ENCODE measurements at places on chromosomes 5 and 9. TPM values are rescaled to one million over a fixed set of nuclear protein-coding genes. Genes with fewer than 3 reads are reported as not detected.
A peak's percentile ranks its signal among the peaks of the same experiment; 100 is the strongest.

DNA sequence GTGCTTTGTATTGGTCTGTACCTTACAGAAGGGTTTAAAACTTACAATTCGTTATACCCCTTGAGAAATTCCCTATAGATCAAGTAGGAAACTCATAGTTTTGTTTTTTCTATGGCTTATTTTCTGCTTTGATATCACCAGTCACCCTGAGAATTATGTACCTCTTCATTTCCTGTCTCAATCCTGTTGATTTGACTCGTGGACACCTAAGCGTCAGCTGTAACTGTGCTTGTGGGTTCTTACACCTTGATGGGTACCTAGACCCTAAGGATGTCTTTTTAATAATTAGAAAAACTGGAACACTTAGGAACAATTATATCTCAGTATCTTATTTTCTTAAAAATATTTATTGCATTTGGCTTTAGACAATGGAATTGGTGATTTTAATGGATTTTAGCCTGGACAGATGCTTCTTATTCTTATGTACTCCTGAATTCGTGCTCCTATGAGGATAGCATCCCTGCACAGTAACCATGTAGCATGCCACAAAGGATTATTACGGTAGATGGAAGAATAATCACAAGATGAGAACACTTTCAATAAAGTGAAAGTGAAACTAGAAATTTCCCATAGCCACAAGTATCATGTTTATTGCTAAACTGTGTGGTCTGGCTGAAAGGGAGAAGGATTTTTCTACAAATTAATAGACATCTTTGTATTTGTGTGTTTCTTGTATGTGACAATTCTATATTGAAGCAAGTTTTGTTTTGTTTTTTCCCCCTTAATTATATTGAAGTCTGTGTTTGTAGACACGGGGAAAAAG is 1920.3 kb upstream of the WWC1 start:
- H3K27me3 ChIP-seq, result no peaks in the 10 kb centered on the region
- no peak overlapping the region for H3K27ac ChIP-seq
- DNase-seq, result no peak

- H3K4me1 ChIP-seq, result peaks cover 15% of the 10 kb centered on the region
- H3K36me3 ChIP-seq, result peaks cover 25% of the 10 kb centered on the region
- peak overlapping the region; percentile 71 for H3K27ac ChIP-seq
- DNase-seq, result peak; percentile 40
Measured at GRCh38 chr5:134738963-134739661, 764 bp downstream of the CAMLG start.

DNA sequence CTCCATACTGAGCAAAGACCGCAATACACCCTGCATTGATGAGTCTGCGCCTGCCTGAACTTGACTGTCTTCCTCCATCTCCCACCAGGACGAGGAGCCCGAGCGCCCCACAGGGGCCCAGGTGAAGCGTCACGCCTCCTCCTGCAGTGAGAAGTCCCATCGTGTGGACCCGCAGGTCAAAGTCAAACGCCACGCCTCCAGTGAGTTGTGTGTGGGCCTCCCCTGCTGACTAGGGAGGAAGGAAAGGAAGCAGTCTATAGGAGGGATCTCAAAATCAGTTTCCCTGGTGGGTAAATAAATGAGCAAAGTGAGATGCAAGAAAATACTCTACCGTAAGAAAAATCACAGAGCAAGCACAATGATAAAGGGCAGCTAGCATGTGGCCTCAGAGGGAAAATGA is 22.8 kb upstream of the GRPEL2 start:
- no peaks in the 10 kb centered on the region for H3K27me3 ChIP-seq
- no peak overlapping the region for H3K27ac ChIP-seq
- no peaks in the 10 kb centered on the region for H3K36me3 ChIP-seq
- peaks cover 27% of the 10 kb centered on the region for H3K4me1 ChIP-seq

GRCh38 chr9:18061856-18062255 is 412.1 kb upstream of the ADAMTSL1 start:
- no peak overlapping the region for H3K4me3 ChIP-seq
- no peak for DNase-seq
- no peaks in the 10 kb centered on the region for H3K36me3 ChIP-seq
- no peaks in the 10 kb centered on the region for H3K4me1 ChIP-seq
- no peak overlapping the region for H3K27ac ChIP-seq

DNA sequence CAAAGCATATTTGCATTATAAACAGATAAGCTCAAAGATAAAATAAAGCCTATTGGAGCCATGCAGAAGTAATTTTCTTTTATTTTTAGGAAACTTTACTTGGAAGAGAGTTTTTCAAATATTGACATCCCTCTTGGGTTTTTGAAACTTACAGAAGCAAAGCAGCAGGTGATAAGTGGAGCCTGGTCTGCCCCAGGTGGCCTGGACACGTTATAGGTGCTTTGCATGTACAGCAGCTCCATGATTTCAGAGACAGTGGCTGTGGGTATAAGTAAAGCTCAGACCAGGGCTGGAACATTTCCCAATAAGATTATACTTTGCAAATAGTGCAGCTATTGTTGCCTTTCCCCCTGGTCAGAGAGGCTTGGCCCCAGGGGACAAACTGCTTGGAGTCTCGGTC is 51.5 kb downstream of the CCDC192 start:
- H3K27me3 ChIP-seq, result no peaks in the 10 kb centered on the region
- no peak overlapping the region for H3K27ac ChIP-seq
- no peaks in the 10 kb centered on the region for H3K4me1 ChIP-seq
- H3K36me3 ChIP-seq, result no peaks in the 10 kb centered on the region
- no peak overlapping the region for H3K4me3 ChIP-seq

DNA sequence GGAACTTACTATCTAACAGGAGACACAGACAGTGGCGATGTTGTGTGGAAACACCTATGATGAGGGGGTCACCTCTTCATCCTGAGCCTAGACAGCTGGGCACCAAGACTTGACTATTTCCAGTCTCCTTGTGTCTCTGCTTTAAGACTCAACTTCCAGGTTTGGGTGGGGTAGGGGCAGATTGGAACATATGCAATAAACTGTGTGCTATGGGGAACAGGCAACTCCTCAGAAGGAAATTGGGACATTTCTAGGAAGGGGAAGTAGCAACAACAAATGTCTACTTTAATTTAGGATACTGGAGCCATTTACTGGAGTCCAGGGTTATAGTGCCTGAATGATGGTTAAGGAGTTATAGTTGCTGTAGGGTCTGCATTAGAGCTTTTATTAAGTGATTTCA is 57.3 kb downstream of the FGF18 start:
- no peaks in the 10 kb centered on the region for H3K36me3 ChIP-seq
- no peak overlapping the region for H3K4me3 ChIP-seq
- no peak for DNase-seq
- H3K4me1 ChIP-seq, result peaks cover 5% of the 10 kb centered on the region

DNA sequence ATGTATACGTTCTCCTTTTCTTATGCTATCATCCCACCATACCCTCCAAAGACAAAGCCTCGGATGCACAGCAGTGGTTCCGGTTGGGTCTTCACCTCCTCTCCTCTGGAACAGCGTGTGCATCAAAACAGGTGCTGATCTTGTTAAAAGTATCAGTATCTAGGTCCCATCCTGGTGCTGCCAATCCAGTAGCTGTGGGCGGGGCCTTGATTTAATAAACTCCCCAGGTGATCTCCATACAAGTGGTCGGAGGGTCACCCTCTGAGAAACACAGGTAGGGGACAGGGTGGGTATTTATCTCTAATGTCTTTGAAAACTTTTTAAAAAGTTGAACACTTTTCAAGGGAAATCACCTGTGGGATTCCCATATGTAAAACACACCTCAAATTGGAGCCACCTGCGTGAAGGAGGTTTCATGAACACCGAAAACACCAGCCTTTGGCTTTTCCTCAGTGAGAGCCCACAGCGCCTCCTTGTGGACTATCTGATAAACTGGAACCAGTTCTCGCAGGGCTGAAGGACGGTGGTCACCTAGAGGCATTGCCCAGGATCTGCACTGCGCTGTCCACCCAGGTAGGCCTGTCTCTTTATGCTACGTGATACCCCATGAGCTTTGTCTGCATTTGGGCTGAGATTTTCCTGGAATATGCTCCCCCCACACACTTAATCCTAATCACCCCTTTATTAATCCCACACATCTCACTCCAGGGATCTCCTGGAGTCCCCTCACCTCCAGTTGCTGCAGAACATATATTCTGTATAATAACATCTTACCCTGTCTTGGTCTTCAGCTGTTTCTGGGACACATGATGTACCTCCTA is 80.5 kb upstream of the EPB41L4B start:
- DNase-seq, result peak; percentile 78
- H3K36me3 ChIP-seq, result no peaks in the 10 kb centered on the region
- no peak overlapping the region for H3K4me3 ChIP-seq
- peaks cover 37% of the 10 kb centered on the region for H3K27me3 ChIP-seq

DNA sequence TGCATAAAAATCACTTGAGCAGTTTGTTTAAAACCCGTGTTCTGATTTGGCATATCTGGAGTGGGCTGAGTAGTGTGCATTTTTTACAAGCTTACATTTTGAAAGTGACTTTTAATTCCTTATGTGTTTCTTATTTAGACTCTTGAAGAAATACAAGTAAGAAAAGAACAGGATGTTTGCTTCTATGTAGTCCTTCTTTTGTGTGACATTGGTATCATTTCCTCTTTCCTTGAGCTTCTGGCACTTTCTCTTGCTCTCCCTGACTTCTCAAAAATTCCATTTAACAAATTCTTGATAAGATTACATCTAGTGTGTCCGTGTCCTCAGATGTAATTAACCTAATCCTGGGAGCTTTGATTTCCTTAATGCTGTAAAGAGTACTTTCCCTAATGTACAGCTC is 12.5 kb downstream of the GARNL3 start:
- H3K27me3 ChIP-seq, result peaks cover 9% of the 10 kb centered on the region
- no peak for DNase-seq
- no peaks in the 10 kb centered on the region for H3K4me1 ChIP-seq
- no peaks in the 10 kb centered on the region for H3K36me3 ChIP-seq
- no peak overlapping the region for H3K4me3 ChIP-seq
- H3K27ac ChIP-seq, result no peak overlapping the region

DNA sequence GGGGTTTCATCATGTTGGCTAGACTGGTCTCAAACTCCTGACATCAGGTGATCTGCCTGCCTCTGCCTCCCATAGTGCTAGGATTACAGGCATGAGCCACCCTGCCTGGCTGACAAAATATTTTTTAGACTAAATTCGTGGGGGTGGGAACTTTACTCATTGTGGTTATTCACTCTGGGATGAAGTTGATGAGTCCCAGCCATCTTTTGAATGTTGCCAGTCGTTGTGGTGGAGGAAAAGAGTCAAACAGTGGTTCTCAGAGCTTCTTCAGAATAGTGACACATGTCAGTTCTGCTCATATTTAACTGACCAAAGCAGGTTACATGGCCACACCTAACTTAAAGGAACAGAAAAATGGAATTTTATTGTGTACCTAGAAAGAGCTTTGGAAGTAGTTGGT is 6.9 kb downstream of the SREK1 start:
- no peak overlapping the region for H3K4me3 ChIP-seq
- H3K27me3 ChIP-seq, result no peaks in the 10 kb centered on the region
- no peak for DNase-seq
- H3K27ac ChIP-seq, result no peak overlapping the region
- H3K4me1 ChIP-seq, result no peaks in the 10 kb centered on the region

- no peak for DNase-seq
- no peak overlapping the region for H3K4me3 ChIP-seq
- no peak overlapping the region for H3K27ac ChIP-seq
- no peaks in the 10 kb centered on the region for H3K4me1 ChIP-seq
- H3K27me3 ChIP-seq, result no peaks in the 10 kb centered on the region
Measured at GRCh38 chr9:69885474-69885929, 64.9 kb downstream of the CFAP95 start.

DNA sequence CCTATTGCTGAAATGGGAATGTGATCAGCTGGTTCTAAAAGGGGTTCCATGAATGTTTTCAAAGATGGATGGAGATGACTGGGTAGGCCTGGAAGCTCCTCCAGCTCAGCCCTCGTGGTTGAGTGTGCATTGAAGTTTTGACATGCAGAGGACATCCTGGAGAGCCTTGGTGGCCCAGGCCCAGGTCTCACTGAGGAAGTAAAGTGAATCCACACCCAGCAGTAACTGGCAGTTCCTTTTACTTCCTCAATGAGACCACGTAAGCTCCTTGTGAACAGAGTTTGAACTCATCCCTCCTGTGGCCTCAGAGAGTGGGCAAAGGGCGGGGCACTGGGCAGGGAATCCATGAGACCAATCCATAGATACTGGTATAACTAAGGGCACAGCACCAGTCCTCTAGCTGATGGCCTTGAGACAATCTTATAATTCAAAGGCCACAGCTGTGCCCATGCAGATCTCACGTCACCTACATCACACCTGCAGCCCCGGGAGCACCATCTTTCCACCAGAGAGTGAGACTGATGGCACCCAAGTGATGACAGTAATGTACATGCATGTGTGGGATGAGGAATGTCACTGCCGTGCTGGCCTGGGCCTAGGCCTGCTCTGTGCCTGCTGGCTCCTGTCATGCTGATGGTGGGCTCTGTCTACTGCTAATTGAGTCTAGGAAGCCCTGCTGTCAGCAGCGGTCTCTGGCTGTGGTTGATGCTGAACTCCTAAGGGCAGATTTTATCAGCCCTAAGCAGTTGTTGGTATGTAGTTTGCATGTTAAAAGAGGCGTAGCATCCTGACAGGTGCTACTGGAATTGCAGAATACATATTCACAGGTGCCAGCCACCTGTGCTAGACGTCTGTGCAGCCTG is 257.8 kb downstream of the FSTL4 start:
- H3K4me3 ChIP-seq, result no peak overlapping the region
- H3K4me1 ChIP-seq, result no peaks in the 10 kb centered on the region
- peaks cover 14% of the 10 kb centered on the region for H3K27me3 ChIP-seq
- H3K36me3 ChIP-seq, result no peaks in the 10 kb centered on the region
- DNase-seq, result no peak

DNA sequence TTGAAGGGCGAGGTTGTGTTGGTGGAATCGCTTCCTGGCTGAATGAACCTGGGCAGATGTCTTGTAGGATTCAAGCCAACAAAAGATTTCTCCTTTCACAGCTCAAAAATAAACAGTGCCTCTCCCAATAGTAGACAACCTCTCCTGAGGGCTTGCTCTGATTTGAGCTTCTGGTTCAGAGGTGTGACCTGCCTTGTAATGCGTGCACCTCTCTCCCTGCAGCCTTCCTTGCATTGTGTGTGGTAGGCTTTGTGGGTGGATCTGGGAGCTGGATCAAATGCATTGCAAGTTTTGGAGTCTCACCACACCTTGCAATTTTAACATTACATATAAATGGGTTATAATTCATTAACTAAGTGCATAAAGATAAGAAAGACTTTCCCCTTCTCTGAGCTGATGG is 96.9 kb upstream of the PTCH1 start:
- no peak overlapping the region for H3K4me3 ChIP-seq
- H3K36me3 ChIP-seq, result no peaks in the 10 kb centered on the region
- H3K4me1 ChIP-seq, result no peaks in the 10 kb centered on the region
- peaks cover 24% of the 10 kb centered on the region for H3K27me3 ChIP-seq

DNA sequence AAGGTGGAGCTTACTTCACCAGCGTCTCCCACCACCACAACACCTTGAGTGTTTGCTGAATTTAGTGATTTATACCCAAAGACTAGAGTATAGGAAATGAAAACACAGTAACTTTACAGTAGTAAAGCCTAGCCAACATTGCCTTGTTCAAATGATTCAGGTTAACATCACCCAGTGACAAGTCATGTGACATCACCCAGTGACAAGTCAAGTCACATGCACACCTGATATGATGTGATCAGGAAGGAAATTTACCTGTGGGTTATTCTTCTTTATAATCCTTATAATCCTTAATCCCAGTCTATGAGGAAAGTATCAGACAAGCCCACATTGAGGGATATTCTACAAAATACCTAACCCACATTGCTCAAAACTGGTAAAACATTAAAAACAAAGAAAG is 545.6 kb upstream of the MEF2C start:
- no peak overlapping the region for H3K4me3 ChIP-seq
- no peaks in the 10 kb centered on the region for H3K36me3 ChIP-seq
- no peak overlapping the region for H3K27ac ChIP-seq

NRARP gene
- polyA plus RNA-seq, result 13.8 TPM

SLC34A1 gene
- not detected for polyA plus RNA-seq

ARL14EPL gene
- not detected for polyA plus RNA-seq

ANP32B gene
- 331 TPM for polyA plus RNA-seq

ANXA1 gene
- polyA plus RNA-seq, result 529 TPM

PCDHB6 gene
- not detected for polyA plus RNA-seq

CCNJL gene
- polyA plus RNA-seq, result not detected

FOXI1 gene
- not detected for polyA plus RNA-seq

HACD4 gene
- not detected for polyA plus RNA-seq

CBY3 gene
- not detected for polyA plus RNA-seq
